ENCODE measurements at places on chromosomes 7 and 10.
A peak's percentile ranks its signal among the peaks of the same experiment; 100 is the strongest.

DNA sequence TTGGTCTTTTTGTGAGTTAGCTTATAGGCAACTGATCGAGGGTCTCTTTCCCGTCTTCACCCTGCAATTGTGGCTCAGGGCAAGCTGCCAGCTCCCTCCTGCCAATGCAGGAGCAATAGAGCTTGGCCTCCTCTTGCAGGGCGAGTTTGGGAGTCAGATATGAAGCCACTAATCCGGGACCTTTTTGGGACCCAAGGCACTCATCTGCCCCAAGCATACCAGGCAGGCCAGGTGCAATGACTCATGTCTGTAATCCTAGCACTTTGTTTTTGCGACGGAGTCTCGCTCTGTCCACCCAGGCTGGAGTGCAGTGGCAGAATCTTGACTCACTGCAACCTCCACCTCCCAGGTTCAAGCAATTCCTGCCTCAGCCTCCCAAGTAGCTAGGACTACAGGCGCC lies 21.1 kb downstream of the LIMK1 start:
- no peak for DNase-seq

GRCh38 chr7:69892790-69893189 lies 294.5 kb downstream of the AUTS2 start:
- no peak for DNase-seq

GRCh38 chr10:116287906-116288501 lies 15.0 kb upstream of the GFRA1 start:
- peak; percentile 52 for DNase-seq

- DNase-seq: no peak
These were observed 2.5 kb downstream of the EIF3B start for GRCh38 chr7:2357165-2357564.

GRCh38 chr10:126964190-126964589 lies 59.0 kb downstream of the DOCK1 start:
- DNase-seq: no peak

- DNase-seq: no peak
These were observed 239.2 kb downstream of the EXOC4 start for GRCh38 chr7:133491846-133492652.

- DNase-seq: no peak
These were observed 156.0 kb upstream of the NFE2L3 start for GRCh38 chr7:25996006-25996408.

- no peak for DNase-seq
These were observed 6.0 kb downstream of the GSTK1 start for GRCh38 chr7:143269251-143269650.

DNA sequence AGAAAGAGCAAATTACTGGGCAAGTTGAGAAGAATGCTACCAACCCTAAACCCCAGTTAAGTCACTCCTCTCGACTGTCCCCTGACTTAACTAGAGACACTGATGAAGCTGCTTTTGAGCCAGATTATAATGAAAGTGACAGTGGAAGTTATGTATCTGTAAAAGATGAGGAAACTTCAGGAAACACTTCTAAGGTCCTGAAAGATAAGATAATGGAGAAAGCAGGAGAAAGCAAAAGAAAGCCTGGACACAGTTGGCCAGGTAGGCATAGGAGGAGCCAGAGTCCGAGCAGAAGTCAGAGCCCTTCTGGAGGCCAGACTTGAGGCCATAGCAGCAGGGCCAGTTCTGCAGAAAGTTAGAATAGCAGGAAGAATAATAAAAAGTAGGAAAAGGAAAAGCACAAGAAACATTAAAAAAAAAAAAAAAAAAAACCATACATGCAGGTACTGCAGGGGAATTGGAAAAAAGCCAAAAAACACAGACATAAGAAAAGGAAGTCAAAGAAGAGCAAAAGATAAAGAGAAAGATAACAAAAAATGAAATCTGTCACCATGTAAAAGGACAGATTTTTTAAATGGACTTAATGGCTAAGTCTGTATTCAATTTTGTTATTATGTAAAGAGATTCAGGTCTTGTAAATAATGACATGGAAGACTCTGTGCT lies 101.0 kb upstream of the KCNMA1 start:
- no peak for DNase-seq

- no peak for DNase-seq
These were observed 992.2 kb downstream of the PCDH15 start for GRCh38 chr10:53808677-53809372.

GRCh38 chr10:1612908-1613307 lies 124.4 kb downstream of the ADARB2 start:
- no peak for DNase-seq

GRCh38 chr10:34780818-34781380 lies 34.2 kb downstream of the PARD3 start:
- DNase-seq: peak; percentile 5

- DNase-seq: no peak
These were observed 54.1 kb downstream of the AGMO start for GRCh38 chr7:15507708-15508107.

DNA sequence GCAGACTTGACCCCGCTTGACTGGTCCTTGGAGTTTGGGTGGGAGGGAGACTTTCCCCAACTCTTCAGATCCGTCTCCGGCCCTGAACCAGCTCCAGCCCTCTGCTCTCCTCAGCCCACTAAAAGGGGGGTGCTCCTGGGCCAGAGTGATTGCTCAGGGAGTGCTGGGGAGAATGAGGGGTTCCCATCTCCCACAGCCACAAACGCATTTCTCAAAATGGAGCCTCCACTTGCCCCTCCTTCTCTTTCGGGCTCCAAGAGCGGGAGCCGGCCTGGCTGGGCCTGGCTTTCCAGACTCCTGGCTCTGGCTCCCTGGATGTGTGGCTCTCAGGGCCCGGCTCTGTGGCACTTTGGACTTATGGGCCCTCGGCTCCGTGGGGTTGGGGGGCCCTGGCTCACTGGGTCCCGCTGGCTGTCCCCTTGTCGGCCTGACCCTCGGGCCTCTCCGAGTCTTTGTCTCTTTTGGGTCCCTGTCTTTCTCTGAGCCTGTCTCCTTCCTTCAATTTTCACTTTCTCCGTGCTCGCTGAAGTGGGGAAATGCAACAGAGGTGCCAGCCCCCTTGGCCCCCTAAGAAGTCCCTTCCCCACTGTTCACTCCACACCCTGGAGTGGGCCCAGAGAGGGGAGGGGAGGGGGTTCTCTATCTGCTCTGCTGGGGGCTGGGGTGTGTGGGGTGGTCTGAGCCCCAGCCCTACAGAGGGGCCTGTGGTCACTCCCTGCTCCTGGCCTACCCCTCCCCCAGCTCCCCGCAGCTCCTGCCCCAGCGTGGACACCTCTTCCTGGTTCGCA lies 713 bp downstream of the LZTS2 start:
- DNase-seq: no peak

GRCh38 chr7:46349490-46349889 lies 428.4 kb upstream of the IGFBP3 start:
- DNase-seq: no peak

DNA sequence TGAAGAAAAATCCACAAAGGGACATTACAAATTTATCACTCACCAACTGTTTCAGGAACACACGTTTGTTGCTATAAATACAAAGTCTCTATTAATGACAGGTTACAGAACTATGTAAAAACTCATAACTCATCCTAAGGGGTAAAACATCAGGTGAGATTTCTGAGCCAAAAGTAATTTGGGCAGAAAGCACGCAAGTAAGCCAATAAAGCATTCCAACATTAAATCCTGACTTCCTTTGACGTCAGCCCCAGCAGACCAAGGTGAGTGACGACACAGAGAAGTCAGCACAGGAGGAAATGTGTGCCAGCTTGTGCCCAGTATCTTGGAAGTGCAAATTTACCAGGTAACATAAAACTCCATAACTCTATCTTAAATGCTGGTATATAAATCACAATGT lies 45.7 kb downstream of the IMMP2L start:
- DNase-seq: no peak

- DNase-seq: no peak
These were observed 107.8 kb downstream of the GALNT17 start for GRCh38 chr7:71239586-71240268.

All from activated CD8-positive, alpha-beta T cell treated with anti-CD3 and anti-CD28 coated beads for 36 hours (primary cell).